Hippocampal formation (tissue), 2 donors: ENCODE measurements at places on chromosomes 4 and X.

DNA sequence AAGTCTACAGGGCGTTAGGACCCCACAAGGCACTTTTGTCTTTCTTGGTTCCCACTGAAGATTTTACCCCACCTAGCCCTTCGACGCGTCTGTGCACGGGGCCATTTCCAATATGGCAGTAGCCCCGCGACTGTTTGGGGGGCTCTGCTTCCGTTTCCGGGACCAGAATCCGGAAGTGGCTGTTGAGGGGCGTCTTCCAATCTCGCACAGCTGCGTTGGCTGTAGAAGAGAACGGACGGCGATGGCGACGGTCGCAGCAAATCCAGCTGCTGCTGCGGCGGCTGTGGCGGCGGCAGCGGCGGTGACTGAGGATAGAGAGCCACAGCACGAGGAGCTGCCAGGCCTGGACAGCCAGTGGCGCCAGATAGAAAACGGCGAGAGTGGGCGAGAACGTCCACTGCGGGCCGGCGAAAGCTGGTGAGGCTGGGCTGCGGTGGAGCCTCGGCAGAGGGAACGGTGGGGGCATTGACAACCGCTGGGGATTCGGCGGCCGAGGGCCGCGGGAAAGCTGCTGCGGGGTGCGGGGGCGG lies at the start of gene USP11:
Gene USP11, plus strand, starts transcription at position 207 of the 530 bp plus-strand sequence. Its CDS starts 35 bp downstream, at position 242.
- no peak for DNase-seq

DNA sequence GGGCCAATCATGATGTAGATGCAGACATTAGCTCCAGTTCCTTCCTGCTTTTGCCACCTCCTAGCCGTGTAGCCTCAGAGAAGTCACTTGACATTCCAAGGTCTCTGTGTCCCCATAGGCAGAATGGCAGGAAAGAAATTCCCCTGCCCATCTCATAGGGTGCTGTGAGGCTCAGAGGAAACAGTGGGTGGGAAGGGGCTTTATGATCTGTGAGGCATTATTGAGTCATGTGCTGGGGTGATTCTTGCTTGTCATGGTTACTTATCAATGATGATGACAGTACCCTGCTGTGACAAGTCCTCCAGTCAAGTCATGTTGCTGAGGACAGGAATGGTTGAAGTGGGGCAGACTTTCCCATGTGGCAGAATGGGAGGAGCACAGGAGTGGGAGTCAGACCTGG lies 63.7 kb downstream of the MSX1 start:
- no peak for DNase-seq

GRCh38 chr4:151979819-151980218 lies 219.0 kb upstream of the GATB start:
- DNase-seq: no peak

- DNase-seq: no peak
Observed at GRCh38 chr4:2337896-2338295, 76.0 kb upstream of the MXD4 start.

GRCh38 chr4:73376976-73377375 lies 27.1 kb upstream of the ALB start:
- no peak for DNase-seq
